Small intestine (tissue), 16 donors: ENCODE measurements at places on chromosomes 13 and 19. TPM values are rescaled to one million over a fixed set of nuclear protein-coding genes. Genes with fewer than 3 reads are reported as not detected.

GRCh38 chr13:23754997-23755396 lies 134.2 kb downstream of the MIPEP start:
- peaks cover 3% of the 10 kb centered on the region for H3K4me1 ChIP-seq
- H3K27me3 ChIP-seq = no peaks in the 10 kb centered on the region
- no peaks in the 10 kb centered on the region for H3K36me3 ChIP-seq
- H3K27ac ChIP-seq = no peak overlapping the region

- H3K27me3 ChIP-seq = no peaks in the 10 kb centered on the region
- no peak for DNase-seq
- H3K36me3 ChIP-seq = peaks cover 66% of the 10 kb centered on the region
Observed at GRCh38 chr19:3978145-3978544, 7.1 kb downstream of the EEF2 start.

DNA sequence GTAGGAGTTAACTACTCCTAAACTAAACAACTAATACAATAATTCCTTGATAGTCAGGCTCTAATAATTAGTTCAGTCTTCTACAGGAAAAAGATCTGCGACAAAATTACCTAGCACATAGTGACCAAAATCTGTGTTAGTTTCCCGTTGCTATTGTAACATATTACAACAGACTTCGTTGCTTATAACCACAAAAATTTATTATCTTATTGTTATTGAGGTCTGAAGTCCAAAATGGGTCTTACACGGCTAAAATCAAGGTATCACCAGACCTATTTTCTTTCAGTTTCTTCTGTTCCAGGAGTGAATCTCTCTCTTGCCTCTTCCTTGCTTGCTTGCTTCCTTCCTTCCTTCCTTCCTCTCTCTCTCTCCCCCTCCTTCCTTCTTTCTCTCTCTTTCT lies 993.6 kb upstream of the SPRY2 start:
- DNase-seq = peak; percentile 64
- no peaks in the 10 kb centered on the region for H3K27me3 ChIP-seq
- H3K4me3 ChIP-seq = no peak overlapping the region
- no peaks in the 10 kb centered on the region for H3K4me1 ChIP-seq
- H3K36me3 ChIP-seq = no peaks in the 10 kb centered on the region

DNA sequence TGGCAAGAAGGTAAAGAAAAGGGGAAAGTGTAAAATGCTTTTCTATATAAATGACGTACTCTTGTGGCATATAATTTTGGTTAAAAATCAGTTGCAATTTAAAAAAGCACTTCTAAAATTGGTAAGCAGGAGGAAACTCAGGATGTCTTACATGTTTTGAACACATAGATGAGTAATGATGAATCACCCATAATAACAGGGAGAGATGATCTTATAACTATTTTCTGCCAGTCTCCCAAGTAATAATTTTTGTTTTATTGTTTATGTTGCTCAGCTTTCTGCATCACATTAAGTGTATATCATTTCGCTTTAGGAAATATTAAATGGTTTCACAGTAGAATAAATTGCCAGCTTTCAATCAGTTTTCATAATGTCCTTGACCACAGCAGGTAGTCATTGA lies 1430.7 kb upstream of the PCDH20 start:
- H3K27me3 ChIP-seq = no peaks in the 10 kb centered on the region
- no peak overlapping the region for H3K27ac ChIP-seq
- no peak for DNase-seq
- H3K36me3 ChIP-seq = no peaks in the 10 kb centered on the region
- H3K4me3 ChIP-seq = no peak overlapping the region

GRCh38 chr19:49904136-49904535 lies 7.4 kb upstream of the IL4I1 start:
- no peaks in the 10 kb centered on the region for H3K27me3 ChIP-seq
- H3K36me3 ChIP-seq = peaks cover 6% of the 10 kb centered on the region
- no peak overlapping the region for H3K4me3 ChIP-seq
- H3K4me1 ChIP-seq = no peaks in the 10 kb centered on the region

DNA sequence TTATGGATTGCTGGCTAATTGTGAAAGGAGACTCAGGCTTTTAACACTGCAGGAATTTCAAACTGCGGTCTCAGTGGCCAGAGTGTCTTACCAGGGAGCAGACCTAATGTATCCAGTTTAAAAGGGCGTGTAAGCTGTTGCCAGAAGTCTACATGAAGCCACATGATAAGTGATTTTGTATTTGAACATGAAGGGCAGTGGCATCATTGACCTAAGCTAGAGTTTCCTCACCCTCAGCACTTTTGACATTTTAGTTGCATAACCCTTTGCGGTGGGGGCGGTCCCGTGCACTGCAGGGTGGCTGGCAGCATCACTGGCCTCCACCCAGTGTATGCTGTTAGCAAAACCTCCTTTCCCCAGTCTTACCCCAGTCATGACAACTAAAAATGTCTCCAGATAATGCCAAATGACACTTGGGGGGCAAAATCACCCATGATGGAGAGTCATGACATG lies 23.7 kb upstream of the GPR18 start:
- peaks cover 13% of the 10 kb centered on the region for H3K36me3 ChIP-seq
- H3K4me3 ChIP-seq = no peak overlapping the region
- no peak overlapping the region for H3K27ac ChIP-seq
- no peak for DNase-seq
- H3K27me3 ChIP-seq = no peaks in the 10 kb centered on the region

- no peak for DNase-seq
- no peak overlapping the region for H3K4me3 ChIP-seq
- H3K27ac ChIP-seq = no peak overlapping the region
- no peaks in the 10 kb centered on the region for H3K36me3 ChIP-seq
Observed at GRCh38 chr19:54521860-54522513, 19.4 kb downstream of the LAIR2 start.

Gene GFY
- polyA plus RNA-seq = not detected

GRCh38 chr19:4768934-4769777 lies 22.4 kb upstream of the FEM1A start:
- no peaks in the 10 kb centered on the region for H3K4me1 ChIP-seq
- no peak overlapping the region for H3K4me3 ChIP-seq
- H3K27ac ChIP-seq = no peak overlapping the region
- H3K27me3 ChIP-seq = peaks cover 5% of the 10 kb centered on the region
- no peaks in the 10 kb centered on the region for H3K36me3 ChIP-seq

- H3K36me3 ChIP-seq = peaks cover 7% of the 10 kb centered on the region
- H3K4me1 ChIP-seq = no peaks in the 10 kb centered on the region
- no peak overlapping the region for H3K4me3 ChIP-seq
- H3K27me3 ChIP-seq = no peaks in the 10 kb centered on the region
Observed at GRCh38 chr19:16134510-16134909, 9.0 kb upstream of the HSH2D start.

GRCh38 chr13:70502944-70503343 lies 394.7 kb upstream of the KLHL1 start:
- no peak overlapping the region for H3K27ac ChIP-seq
- no peaks in the 10 kb centered on the region for H3K4me1 ChIP-seq
- DNase-seq = no peak
- H3K36me3 ChIP-seq = no peaks in the 10 kb centered on the region
